ENCODE measurements at places on chromosomes 3 and 15. TPM values are rescaled to one million over a fixed set of nuclear protein-coding genes. Genes with fewer than 3 reads are reported as not detected.

LXN gene
- 27.3 TPM for total RNA-seq

CYP1A1 gene
- not detected for total RNA-seq

ISL2 gene
- not detected for total RNA-seq

KBTBD8 gene
- 7.1 TPM for total RNA-seq

C3orf20 gene
- total RNA-seq = not detected

CATSPER2 gene
- 1.2 TPM for total RNA-seq

FRMD5 gene
- 88.6 TPM for total RNA-seq

TPRA1 gene
- 19.2 TPM for total RNA-seq

TM4SF18 gene
- total RNA-seq = 4.5 TPM

CHSY1 gene
- total RNA-seq = 30.7 TPM

C15orf62 gene
- total RNA-seq = 0.41 TPM

RTP1 gene
- total RNA-seq = not detected

KNL1 gene
- 0.39 TPM for total RNA-seq

GOLGB1 gene
- total RNA-seq = 56.5 TPM

CEP19 gene
- total RNA-seq = 1.3 TPM

ABI3BP gene
- total RNA-seq = 53.3 TPM

PATL2 gene
- 6.6 TPM for total RNA-seq

MLF1 gene
- total RNA-seq = 355 TPM

TP63 gene
- 0.31 TPM for total RNA-seq

ANKRD63 gene
- 4.4 TPM for total RNA-seq

HRG gene
- total RNA-seq = not detected

LZTFL1 gene
- total RNA-seq = 13.4 TPM

PCSK6 gene
- 20.0 TPM for total RNA-seq

TM6SF1 gene
- 17.7 TPM for total RNA-seq

FBXL22 gene
- total RNA-seq = 40.8 TPM

UNC13C gene
- total RNA-seq = 0.57 TPM

SPTBN5 gene
- total RNA-seq = 4.3 TPM

SCN11A gene
- total RNA-seq = 0.06 TPM

MGA gene
- total RNA-seq = 36.5 TPM

PTX3 gene
- total RNA-seq = 6.2 TPM

SLC22A14 gene
- not detected for total RNA-seq

ULK4 gene
- 22.4 TPM for total RNA-seq

ESYT3 gene
- total RNA-seq = 2.4 TPM

PPARG gene
- total RNA-seq = 15.3 TPM

CORO2B gene
- 13.7 TPM for total RNA-seq

PTH1R gene
- total RNA-seq = 12.9 TPM

RPL14 gene
- 1,107 TPM for total RNA-seq

CHRNB4 gene
- total RNA-seq = not detected

CAV3 gene
- total RNA-seq = 23.4 TPM

C2CD4A gene
- not detected for total RNA-seq

KCNMB2 gene
- total RNA-seq = 5.1 TPM

ZKSCAN7 gene
- 3.1 TPM for total RNA-seq

LIPC gene
- 0.95 TPM for total RNA-seq

NR1D2 gene
- total RNA-seq = 45.1 TPM

ZNF662 gene
- total RNA-seq = 8.9 TPM

AADACL2 gene
- total RNA-seq = not detected

SHF gene
- 11.8 TPM for total RNA-seq

ZIC4 gene
- total RNA-seq = not detected

Measured in right cardiac atrium (tissue), 5 donors.